ENCODE measurements at places on chromosomes 16 and 17.

DNA sequence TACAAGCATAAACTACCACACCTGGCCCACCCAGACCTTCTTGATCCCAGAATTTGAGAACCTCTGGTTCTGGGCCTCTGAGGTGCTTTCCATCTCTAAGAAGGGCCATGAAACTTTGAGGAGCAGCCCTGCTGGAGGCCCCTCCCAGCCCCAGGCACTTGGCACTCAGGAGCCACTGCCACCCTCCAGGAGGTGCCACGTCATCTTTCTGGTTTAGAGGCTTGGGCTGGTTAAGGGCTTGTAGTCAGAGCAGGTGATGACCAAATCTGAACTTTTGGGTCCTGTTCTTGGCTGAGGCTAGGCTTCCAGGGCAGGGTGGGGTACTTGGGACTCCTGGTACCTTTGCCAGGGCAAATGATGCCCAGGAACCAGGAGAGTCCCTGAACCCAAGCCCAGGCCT lies 13.8 kb upstream of the DLX4 start:
- DNase-seq: no peak

- no peak for DNase-seq
Measured at GRCh38 chr16:54284319-54284930, 2.2 kb downstream of the IRX3 start.

DNA sequence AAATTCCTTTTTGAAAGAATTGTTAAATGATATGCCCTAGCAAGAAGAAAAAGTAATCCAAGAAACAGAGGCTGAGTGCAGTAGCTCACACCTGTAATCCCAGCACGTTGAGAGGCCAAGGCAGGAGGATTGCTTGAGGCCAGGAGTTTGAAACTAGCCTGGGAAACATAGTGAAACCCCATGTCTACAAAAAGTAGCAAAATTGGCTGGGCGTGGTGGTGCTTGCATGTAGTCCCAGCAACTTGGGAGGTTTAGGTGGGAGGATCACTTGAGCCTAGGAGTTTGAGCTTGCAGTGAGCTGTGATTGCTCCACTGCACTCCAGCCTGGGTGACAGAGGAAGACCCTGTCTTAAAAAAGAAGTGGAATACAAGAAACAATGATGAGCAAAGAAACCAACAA lies 56.1 kb downstream of the NT5M start:
- DNase-seq: no peak

- no peak for DNase-seq
Measured at GRCh38 chr17:58335779-58336455, 7.3 kb upstream of the TSPOAP1 start.

DNA sequence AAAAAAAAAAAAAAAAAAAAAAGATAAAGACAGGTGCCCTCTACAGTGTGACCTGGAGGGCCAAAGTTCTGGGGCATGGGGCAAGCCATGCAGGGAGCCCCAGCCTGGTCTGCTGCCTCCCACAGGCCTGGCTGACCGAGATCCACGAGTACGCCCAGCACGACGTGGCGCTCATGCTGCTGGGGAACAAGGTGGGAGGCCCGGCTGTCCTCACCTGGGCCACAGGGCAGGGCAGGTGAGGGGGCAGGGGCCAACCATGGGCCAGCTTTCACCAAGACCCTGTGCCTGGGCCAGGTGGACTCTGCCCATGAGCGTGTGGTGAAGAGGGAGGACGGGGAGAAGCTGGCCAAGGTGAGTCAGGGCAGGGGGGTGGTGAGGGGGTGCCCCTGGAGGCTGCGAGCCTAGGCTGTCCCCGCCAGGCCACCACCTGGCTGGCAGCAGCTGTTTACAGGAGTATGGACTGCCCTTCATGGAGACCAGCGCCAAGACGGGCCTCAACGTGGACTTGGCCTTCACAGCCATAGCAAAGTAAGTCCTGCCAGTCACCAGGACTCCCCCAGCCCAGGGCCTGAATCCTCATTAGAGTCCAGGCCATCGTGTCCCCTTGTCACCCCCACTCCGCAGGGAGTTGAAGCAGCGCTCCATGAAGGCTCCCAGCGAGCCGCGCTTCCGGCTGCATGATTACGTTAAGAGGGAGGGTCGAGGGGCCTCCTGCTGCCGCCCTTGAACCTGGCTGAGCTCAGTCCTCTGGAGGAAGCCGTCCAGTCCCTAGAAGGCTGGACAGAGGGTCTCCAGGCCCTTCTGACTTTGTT lies 2.7 kb upstream of the TRAF7 start:
- DNase-seq: no peak
